ENCODE measurements at places on chromosomes 6 and 20.

GRCh38 chr6:53165293-53165692, 16.7 kb upstream of the GCM1 start:
- peak; percentile 27 for DNase-seq

DNA sequence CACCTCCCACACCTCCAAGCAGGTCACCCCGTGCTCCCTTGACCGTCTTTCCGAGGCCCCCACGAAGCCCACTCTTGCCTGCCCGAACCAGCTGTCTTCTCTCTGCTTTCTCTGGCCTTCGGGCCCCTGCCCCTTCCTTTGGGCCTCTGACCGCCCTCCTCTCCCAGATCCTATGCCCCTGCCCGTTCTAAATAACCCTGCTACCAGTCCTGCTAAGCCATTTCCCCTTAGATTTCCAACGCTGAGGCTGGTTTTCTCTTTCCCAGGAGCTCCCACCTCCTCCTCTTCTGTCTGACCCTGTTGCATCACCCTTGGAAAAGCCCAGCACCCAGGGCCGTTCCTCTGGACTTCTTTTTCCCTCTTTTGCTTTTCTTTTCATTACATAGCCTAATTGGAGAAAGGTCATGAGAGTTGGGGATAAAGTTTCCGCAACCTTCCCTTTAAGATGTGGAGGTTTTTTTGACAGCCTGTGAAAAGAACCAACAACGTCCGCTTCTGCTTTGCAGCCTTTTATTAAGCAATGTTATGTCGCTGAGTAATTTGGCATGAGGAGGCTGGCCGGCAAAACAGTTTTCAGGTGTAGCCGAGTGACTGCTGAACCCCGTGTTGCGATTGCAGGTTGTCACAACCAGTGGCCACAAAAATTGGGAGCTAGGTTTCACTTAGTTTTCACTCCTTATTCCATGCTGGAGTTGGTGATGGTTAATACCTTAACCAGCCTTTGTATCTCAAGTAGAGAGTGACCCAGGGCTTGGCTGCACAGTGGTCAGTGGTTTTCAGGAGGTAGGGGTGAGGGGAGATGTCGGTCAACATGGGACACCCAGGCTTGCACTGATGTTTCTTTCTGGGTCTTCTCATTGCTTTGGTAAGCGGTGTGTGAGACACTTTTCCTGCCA, 970 bp downstream of the BLTP3A start:
- peak; percentile 76 for DNase-seq

DNA sequence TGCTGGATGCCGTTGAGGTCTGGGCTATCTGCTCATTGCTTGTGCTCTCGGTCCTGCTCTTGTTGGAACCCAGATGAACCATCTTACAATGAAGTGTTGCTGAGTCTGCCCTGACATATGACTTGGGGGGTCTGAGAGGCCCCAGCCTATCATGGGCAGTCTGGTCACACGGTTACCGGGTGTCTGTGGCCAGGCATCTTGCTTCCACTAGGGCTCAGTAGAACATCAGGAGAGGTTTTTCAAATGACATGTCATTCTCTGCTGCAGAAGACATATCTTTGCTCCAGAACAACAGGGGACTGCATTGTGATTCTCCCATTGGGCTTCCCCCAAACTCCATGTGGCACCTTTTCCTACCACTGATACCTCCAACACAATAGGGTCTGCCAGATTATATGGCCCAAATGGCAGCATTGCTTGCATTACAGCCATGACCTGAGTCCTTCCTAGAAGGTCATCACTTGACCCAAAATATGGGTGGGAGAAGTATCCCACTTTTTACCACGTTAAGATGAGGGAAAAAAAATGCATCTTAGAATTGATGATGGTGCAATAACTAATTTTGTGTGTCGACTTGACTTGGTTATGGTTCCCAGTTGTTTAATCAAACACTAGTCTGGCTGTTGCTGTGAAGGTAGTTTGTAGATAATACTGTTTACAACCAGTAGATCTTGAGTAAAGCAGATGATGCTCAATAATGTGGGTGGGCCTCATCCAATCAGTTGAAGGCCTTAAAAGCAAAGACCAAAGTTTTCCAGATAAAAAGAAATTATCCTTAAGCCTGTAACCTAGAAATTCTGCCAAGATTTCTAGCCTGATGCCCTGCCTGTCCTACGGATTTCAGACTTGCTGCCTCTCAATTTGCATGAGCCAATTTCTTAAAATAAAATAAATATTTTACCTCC, 241.0 kb downstream of the QKI start:
- no peak for DNase-seq

GRCh38 chr20:48624315-48625020, 203.3 kb downstream of the PREX1 start:
- DNase-seq = no peak

DNA sequence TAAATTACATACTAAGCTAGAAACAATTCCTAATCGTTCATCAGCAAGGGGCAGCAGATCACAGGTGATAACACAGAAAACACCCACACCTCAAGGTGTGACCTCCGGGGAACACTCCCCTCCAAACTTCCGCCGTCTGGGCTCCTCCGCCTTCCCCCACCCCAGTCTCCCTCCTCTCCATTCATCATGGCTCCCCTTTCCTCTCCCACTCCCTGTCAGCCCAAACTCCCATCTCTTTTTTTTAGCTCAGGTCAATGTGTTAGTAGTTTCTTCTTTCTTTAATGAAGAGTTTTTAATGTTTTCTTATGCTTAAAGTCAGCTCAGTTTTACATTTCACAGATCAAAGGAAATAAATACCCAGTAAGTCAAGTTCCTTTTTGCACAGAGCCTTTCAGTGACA, 20.7 kb downstream of the CNKSR3 start:
- DNase-seq = no peak

- DNase-seq = no peak
Measured at GRCh38 chr6:158464483-158464882, 95.4 kb upstream of the TMEM181 start.

DNA sequence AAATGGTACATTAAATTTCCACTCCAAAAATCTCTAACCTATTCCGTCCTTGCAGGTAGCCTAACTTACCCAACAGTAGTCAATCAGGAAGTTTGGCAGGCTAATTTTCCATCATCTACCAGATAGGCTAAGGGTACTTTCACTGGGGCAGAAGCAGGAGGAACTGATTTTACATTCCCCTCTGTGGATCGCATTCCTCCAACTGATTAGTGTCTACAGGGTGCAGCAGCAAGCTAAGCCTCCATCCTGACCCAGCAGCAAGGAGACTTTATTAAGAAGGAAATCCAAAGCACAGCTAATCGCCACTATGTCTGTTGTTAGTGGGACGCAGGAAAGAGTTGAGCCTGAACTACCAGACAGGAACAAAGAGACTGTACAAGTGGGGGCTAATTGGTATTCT, 143.2 kb upstream of the RUNX2 start:
- DNase-seq = no peak

- no peak for DNase-seq
Measured at GRCh38 chr6:16928387-16928786, 167.1 kb upstream of the ATXN1 start.

DNA sequence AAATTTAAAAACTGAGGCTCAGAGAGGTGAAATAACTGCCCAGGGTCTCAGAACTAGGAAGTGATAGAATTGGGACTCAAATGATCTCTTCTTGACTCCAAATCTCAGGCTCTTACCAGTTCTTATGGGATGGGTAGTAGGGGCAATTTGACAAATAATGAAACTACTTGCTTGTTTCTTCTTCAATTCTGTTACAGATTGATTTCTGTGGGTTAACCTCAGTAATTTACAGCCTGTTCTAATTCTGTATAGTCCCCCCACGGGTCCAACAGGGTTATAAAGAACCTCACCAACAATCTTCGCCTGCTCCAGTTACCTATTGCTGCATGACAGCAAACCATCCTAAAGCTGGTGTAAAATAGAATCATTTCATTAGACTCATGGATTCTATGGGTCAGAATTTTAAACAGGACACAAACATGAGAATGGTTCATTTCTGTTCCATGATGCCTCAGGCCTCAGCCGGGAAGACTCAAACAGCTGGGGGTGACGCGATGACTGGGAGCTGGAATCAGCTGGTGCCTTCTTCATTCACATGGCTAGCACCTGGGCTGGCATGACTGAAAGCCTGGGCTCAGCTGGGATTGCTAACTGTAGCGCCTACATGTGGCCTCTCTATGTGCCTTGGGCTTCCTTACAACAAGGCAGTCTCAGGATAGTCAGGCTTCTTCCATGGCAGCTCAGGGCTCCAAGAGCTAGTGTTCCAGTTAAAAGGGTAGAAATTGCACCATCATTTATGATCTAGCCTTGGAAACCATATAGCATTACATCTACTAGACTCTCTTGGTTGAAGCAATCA, 6.6 kb upstream of the WFDC2 start:
- no peak for DNase-seq

- DNase-seq = no peak
Measured at GRCh38 chr20:39939241-39939865, 749.7 kb downstream of the MAFB start.

- DNase-seq = no peak
Measured at GRCh38 chr20:18677126-18677525, 89.3 kb downstream of the DTD1 start.
